PC-3 (cell line): ENCODE measurements at places on chromosomes 5 and 9. TPM values are rescaled to one million over a fixed set of nuclear protein-coding genes. Genes with fewer than 3 reads are reported as not detected.

GRCh38 chr5:5341531-5342292, 80.8 kb upstream of the ICE1 start:
- H3K4me3 ChIP-seq = no peak overlapping the region
- peaks cover 45% of the 10 kb centered on the region for H3K4me1 ChIP-seq
- DNase-seq = peak; percentile 45

GRCh38 chr9:69811351-69811868, 9.2 kb upstream of the CFAP95 start:
- no peaks in the 10 kb centered on the region for H3K4me1 ChIP-seq
- H3K36me3 ChIP-seq = no peaks in the 10 kb centered on the region

DNA sequence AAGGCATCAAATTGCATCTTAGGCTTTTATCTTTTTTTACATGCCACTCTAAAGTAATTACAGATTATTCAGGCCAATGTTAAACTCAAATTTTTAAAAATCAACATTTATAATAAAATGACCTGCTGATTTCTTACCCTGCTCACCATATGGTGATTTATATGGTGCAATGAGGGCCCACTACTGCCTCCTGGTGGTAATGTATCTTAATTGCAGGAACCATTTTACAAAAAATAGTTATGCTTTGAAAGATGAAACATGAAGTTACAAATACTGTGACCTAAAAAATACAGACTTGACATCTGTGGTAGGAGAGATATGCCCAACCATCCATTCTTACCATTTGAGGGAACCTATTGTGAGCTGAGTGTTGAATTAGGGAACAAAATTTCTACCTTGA, 292.6 kb upstream of the TAS2R1 start:
- no peak for DNase-seq
- H3K4me3 ChIP-seq = no peak overlapping the region
- H3K27me3 ChIP-seq = no peaks in the 10 kb centered on the region
- no peak overlapping the region for H3K27ac ChIP-seq
- H3K4me1 ChIP-seq = peaks cover 28% of the 10 kb centered on the region
- H3K36me3 ChIP-seq = no peaks in the 10 kb centered on the region

DNA sequence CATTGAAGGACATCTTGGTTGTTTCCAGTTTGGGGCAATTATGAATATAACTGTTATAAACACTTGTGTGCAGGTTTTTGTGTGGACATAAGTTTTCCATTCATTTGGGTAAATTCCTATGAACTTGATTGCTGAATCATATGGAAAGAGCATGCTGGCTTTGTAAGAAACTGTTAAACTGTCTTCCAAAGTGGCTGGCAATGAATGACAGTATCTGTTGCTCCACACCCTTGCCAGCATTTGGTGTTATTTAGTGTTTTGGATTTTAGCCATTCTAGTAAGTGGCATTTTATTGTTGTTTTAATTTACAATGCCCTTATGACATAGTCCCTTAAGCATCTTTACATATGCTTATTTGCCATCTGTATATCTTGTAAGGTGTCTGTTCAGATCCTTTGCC, 29.8 kb upstream of the UGT3A2 start:
- H3K27me3 ChIP-seq = no peaks in the 10 kb centered on the region
- no peak overlapping the region for H3K4me3 ChIP-seq
- no peak for DNase-seq
- no peaks in the 10 kb centered on the region for H3K4me1 ChIP-seq
- no peak overlapping the region for H3K27ac ChIP-seq
- H3K36me3 ChIP-seq = no peaks in the 10 kb centered on the region

Gene GLRA1
- not detected in 2 replicates for total RNA-seq

Gene ARL14EPL
- total RNA-seq = not detected in 2 replicates

Gene DPYSL3
- 19.5 and 20.6 TPM in 2 replicates for total RNA-seq
